Activated naive CD8-positive, alpha-beta T cell treated with anti-CD3 and anti-CD28 coated beads, Interleukin-2, amount 50 U/mL, for 24 hours (primary cell): ENCODE measurements at places on chromosomes 3 and 15.

- DNase-seq, result no peak
Observed at GRCh38 chr3:83230841-83231240, 1469.4 kb upstream of the GBE1 start.

- DNase-seq, result no peak
Observed at GRCh38 chr3:186843039-186843432, 526 bp downstream of the ADIPOQ start.

GRCh38 chr3:172466553-172467130, 18.4 kb upstream of the GHSR start:
- no peak for DNase-seq

GRCh38 chr3:66242788-66243464, 22.1 kb downstream of the SLC25A26 start:
- DNase-seq, result no peak
